ENCODE measurements at places on chromosomes 13 and 19.
A peak's percentile ranks its signal among the peaks of the same experiment; 100 is the strongest.

DNA sequence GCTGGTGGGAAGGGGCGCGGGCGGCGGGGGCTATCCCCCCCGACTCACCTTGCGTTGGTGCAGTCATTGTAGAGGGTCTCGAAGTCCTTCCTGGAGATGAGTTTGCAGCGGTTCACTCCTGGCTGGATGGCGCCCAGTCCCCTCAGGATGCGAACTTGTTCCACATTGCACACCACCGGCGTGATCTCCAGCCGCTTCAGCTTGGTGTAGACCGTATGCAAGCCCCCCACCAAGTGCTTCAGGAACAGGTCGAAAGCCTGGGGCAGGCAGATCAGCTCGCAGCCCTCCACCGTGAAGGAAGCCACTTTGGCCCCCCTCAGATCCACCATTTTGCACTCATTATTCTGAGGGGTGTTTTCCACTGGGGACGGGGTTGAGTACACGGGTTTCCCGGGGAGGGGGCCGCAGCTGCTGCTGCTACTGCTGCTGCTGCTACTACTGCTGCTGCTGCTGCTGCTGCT, 1.1 kb downstream of the DACH1 start:
- DNase-seq, result no peak

DNA sequence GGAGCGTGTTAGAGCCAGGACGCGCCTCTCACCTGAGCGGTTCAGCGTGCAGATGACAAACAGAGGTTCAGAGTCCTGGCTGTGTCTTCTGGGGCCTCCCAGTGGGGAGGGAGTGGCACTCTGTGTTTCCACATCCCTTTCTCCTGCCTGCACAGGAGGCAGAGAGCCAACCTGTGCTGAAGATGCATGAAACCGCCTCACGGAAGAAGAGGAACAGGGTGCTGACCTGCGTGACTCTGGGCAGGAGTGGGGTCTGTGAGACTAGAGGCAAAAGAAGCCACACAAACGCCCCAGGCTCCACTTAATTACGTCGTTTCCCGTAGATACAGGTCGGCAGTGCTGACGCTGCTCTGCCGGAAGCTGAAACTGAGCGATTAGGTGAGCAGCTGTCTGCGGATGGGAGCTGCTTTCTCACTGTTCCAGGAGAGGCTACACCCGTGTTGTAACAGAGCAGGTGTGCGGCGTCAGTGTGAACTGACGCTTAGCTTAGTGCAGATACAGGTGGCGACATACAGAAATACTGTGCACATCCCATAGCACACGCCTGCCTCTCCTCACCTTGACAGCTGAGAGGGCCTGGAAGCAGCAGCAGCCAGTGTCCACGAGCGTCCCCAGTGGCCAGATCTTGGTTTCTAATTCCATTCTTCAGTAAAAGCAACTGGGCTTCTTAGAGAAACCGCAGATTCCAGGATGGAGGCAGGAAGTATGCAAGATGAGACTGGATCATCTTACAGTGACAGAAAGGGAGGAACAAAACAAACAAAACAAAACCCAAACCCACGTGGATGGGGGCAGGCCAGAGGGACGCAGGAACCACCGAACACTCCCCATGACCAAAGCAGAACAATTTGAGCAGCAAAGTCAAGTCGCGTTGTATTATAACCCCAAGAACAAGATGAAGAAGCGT, 37.7 kb upstream of the MCF2L start:
- DNase-seq, result no peak

- DNase-seq, result no peak
These were observed 53.6 kb downstream of the LMO7 start for GRCh38 chr13:75689686-75690085.

GRCh38 chr13:101399365-101399764, 16.9 kb downstream of the NALCN start:
- no peak for DNase-seq

- DNase-seq, result no peak
These were observed 930 bp upstream of the FBN3 start for GRCh38 chr19:8150178-8150865.

DNA sequence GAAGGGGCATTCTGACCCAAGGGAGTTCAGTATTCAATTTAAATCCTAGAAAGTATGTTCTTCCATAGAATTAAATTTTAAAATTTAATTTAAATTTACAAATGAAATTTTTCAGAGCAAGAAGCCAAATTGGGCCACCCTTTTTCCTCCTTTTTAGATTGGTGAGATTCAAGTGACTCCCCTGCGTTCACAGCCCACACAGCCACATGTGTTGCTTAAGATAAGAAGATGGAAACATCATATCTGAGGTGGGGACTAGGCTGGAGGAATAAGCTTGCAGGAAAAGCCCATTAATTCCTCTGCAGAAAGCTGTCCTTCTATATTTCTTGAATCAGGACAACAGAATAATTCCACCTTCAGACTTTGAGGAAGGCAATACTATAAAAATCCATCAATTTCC, 392.7 kb upstream of the ZNF507 start:
- DNase-seq, result no peak

DNA sequence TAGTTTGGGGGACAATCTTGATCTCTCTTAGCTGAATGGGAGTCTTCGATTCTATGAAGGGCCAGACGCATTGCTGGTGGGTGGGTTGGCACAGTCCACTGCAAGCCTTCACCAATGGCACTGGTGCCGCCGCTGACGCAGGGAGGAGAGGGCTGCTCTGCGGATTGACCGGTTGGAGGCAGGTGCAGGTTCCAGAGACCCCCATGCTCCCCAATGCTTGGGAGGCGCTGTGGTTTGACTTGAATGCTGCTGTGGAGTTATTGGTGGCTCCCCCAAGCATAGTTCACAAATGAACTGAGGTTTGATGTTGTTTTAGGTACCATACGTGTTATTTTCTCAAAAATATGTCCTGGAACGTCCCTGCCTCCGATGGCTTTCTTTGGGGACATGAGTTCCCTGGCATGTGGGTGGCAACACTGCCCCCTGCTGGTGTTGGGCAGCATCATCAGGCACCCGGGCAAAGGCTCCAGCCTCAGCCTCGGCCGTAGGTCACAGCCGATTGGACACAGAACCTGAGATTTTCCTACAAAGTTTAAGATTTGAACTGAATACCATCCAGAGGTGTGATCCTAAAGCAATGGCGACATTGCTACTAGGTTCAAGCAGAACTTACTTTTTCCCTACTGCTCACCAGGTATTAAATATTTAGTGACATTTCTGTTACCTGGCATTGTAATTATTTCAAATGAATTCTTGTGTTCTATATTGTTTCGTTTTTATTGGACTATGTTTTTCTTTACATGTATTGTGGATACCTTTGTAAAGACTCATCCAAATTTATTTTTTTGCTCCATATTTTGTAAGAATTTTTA, 95.5 kb downstream of the ANKRD10 start:
- peak; percentile 82 for DNase-seq

GRCh38 chr13:112055036-112055914, 11.7 kb upstream of the SOX1 start:
- no peak for DNase-seq

DNA sequence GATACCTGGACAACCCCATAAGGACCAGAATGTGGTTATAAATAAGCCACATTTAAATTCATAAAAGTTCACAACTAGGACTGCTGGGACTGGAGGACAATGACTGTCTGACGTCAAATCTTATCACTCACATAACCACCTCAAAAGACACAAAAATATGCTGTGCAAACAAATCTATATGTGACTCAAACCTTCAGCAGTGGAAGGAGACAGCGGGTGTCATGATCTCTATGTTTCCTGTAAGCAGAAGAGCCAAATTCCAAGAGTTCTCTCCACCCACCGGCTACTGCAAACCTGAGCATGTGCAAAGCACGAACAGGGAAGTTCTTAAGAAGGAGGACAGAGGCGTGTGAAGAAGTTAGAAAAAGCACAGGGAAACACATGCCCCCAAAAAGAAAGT, 113.2 kb downstream of the MYCBP2 start:
- no peak for DNase-seq

GRCh38 chr13:99281811-99282263, 23.7 kb upstream of the GPR18 start:
- peak; percentile 89 for DNase-seq

- DNase-seq, result no peak
These were observed 22.2 kb upstream of the SIAH3 start for GRCh38 chr13:45873491-45874325.

GRCh38 chr19:38650172-38650775, 2.8 kb downstream of the ACTN4 start:
- no peak for DNase-seq

DNA sequence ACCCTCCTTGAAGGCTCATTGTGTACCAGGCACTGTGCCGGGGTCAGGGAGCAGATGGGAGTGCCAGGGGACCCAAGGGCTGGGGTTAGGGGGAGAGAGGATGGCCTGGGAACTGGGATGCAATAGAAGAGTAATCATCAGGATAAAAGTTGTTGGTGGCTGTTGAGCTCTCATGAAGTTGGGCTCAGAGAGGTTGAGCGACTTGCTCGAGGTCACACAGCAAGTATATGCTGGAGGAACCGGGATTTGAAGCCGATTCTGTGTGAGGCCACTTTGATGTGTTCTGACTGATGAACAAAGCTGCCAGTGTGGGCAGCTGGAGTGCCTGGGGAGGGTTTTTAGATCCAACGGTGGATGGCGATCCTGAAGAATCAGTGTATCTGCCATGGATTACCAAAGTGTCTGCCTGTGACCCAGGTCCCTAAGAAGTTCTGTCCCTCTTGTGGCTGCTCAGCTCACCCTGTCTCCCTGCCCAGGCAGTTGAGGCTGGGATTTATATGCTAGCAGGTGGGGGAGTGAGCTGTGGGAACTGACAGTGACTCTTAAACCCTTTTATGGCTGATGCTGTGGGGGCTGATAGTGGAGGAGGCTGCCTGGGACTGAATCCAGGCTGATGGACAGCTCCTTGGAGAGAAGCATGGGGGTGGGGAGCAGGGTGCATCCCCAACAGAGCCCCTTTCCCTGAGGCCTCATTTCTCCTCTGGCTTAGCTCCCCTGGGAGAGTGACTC, 8.3 kb downstream of the ARHGEF18 start:
- DNase-seq, result no peak

GRCh38 chr13:109734002-109734785, 52.2 kb downstream of the IRS2 start:
- DNase-seq, result no peak

- DNase-seq, result no peak
These were observed 46.2 kb downstream of the RNASEH2B start for GRCh38 chr13:50955798-50956197.

GRCh38 chr19:52343548-52343947, 7.5 kb downstream of the ZNF610 start:
- peak; percentile 21 for DNase-seq

- DNase-seq, result peak; percentile 96
These were observed 121.8 kb downstream of the KCTD12 start for GRCh38 chr13:76764429-76764828.

GRCh38 chr13:103908911-103909310, 842.7 kb upstream of the SLC10A2 start:
- no peak for DNase-seq

DNA sequence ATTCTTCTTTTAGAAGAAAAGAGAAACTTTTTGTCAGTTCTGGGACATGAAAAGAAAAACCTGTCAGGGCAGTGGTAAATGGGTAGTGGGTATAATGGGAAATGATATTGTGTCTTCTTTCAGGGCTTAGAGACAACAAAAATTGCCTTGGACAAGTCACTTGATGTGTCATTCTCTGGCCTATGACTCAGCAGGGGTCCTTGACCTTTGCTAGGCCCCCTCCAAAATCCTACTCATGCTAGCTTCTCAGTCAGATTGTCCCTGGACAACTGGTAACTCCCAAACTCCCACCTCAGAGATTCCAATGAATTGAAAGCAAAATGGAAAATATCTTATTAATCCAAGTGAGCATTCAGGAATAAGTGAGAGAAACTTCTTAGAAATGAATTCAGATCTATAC, 258.8 kb upstream of the SPRY2 start:
- no peak for DNase-seq

- no peak for DNase-seq
These were observed 8.0 kb downstream of the IRF3 start for GRCh38 chr19:49657493-49658138.

GRCh38 chr19:13868663-13869062, 8.3 kb upstream of the NANOS3 start:
- DNase-seq, result peak; percentile 62

DNA sequence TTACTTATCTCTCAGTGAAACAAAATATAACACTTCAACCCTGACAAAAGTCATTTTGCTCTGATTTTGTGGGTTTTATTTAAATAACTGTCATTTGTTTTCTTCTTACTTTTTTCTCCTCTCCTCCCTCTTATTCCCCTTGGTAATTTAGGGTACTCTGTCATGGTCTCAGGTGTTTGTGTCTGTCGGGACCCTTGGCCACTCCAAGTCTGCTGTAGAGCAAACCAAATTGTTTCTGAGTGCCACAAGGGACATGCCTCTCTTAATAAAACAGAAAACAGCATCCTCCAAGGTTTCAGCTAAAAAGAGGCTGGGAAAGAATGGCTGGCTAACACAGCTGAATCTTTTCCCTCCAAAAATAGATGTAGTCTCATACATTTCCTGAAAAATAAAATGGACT, 573.1 kb upstream of the KLF12 start:
- no peak for DNase-seq

- no peak for DNase-seq
These were observed 116.0 kb upstream of the RNF113B start for GRCh38 chr13:98293103-98293502.

DNA sequence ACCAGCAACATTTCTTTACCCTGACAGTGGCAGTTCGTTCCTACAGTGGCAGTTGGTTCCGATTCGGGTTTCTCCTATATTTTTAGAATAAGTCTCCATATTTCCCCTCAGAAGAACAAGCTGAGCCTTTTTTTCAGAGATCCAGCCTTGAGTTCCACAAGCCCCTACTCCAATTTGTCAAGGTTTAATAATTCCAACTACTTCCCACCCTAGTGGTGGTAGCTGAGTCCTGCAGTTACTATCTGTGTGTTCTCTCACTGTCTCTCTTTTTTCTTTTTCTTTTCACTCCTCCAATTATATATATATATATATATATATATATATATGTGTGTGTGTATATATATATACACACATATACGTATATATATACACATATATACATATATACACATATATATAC, 1347.3 kb downstream of the PCDH9 start:
- DNase-seq, result no peak

DNA sequence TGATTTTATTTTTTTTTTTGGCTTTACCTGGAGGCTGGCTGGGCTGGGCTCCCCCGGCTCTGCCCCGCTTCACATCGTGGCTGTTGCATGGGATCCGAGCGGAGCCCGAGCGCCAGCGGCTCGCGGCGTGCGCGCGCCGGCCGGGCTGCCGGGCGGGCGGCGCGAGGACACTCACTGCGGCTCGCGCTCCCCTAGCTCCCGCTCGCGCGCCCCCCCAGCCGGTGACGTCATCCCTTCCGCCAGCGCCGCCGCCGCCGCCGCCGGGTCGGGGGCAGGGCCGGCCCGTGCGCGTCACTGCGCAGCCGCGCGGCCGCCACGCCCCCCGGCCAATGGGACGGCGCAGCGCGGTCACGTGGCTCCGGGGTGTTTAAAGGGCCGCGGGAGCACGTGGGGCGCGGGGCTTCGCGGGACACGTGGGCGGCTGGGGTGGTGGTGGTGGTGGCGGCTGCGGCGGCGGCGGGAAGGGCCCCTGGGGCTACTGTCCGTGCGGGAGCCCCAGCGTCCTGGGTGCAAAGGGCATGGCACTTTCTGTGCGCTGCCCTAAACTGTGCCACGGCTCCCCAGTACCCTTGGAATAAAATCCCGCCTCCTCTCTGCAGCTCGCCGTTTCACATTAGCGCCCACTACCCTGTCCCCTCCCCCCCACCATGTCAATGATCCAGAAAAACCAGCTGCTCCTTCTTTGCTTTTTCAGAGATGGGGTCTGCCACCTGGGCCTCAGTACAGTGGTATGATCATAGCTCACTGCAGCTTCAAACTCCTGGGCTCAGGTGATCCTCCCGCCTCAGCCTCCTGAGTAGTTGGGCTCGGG, at the start of gene PTPRS:
PTPRS (minus strand) TSS at position 176 of the 811 bp plus-strand sequence. CDS start 54,672 bp downstream, outside the sequence.
- DNase-seq, result peak; percentile 43

Measured in suppressor macrophage (primary cell).